ENCODE measurements at places on chromosomes 2 and 18.

GRCh38 chr2:238791354-238791753 lies 56.5 kb upstream of the TWIST2 start:
- no peak for DNase-seq

DNA sequence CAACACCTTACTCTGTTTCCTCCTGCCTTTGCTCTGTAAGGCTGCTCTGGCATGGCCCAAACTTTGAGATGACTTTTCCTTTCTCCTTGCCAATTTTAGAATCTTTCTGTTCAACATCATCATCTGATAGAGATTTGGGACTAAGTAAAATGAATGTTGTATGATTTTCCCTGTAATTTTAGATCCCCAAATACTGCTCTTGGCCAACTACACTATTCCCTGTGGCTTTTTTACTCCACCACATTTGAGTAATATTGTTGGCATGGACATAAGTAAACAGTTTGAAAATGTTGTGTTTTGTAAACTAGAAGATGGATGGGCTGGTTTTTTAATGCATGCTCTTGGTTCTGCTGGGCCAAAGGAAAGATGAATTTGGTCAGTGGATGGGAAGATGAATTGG lies 12.1 kb downstream of the LTBP1 start:
- no peak for DNase-seq

- no peak for DNase-seq
These were observed 22.7 kb downstream of the FARP2 start for GRCh38 chr2:241378816-241379215.

DNA sequence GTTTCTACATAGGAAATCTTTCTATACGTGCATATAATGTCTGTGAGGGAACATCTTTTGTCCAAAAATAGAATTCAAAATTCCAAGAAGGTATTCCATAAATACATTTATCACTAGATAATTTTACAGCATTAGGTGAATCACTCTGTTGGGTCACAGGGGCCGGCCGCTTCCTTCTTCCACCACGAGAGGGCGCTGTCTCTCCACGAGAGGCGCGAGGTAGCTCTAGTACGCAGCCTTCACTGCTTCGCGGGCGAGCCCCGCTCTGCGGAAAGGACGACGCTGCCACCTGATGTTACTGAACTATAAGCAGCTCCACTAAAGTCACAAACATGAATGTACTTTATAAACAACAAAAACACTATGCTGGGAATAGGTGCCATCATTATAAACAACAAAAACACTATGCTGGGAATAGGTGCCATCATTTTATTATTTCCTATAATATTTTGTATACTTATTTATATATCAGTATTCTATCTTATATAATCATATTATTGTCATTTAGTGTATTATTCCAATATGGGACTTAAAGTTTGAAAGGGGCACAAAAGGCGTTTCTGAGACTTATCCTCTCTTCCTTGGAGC lies 69.4 kb upstream of the REV1 start:
- DNase-seq = peak; percentile 79

GRCh38 chr2:36357847-36358659 lies 2.5 kb downstream of the CRIM1 start:
- peak; percentile 35 for DNase-seq

DNA sequence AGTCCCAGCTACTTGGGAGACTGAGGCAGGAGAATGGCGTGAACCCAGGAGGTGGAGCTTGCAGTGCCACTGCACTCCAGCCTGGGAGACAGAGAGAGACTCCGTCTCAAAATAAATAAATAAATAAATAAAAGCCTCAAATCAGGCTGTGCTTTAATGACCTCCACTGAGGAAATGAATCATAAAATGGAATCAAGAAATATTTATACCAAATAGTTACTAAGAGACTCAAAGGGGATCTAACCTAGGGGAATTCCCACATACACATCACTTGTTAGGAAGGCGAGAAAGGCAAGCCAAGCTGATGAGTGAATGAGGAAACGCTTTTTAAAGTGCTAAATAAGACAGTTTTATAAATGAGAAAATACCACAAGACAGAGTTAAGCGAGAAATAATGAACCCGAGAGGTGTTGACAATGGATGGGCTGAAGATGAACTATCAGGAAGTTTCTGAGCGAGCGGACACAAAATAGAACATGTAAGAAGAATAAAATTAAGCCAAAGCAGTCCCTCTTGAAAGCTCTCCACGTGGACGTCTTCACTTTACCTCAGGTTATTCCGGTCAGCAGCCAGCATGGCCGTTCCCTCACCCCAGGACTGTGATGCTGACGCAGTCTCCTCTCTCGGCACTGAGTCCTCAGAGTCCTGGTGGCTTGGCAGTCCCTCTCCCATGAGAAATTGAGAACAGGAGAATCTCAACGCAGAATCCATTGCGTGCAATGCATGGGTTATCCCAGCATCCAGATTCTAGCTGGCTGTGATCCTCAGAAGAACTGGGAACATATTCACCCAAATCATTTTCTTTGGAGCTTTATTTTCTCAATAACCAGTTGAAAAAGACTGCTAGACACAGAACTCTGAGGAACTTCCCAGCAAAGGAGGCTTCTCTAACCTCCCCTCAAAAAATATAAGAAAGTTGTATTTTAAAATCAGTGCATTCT lies 22.3 kb downstream of the PXDN start:
- no peak for DNase-seq

- no peak for DNase-seq
These were observed 51.4 kb downstream of the EMILIN2 start for GRCh38 chr18:2898186-2898640.

GRCh38 chr2:136069773-136070172 lies 48.2 kb downstream of the CXCR4 start:
- DNase-seq = no peak

DNA sequence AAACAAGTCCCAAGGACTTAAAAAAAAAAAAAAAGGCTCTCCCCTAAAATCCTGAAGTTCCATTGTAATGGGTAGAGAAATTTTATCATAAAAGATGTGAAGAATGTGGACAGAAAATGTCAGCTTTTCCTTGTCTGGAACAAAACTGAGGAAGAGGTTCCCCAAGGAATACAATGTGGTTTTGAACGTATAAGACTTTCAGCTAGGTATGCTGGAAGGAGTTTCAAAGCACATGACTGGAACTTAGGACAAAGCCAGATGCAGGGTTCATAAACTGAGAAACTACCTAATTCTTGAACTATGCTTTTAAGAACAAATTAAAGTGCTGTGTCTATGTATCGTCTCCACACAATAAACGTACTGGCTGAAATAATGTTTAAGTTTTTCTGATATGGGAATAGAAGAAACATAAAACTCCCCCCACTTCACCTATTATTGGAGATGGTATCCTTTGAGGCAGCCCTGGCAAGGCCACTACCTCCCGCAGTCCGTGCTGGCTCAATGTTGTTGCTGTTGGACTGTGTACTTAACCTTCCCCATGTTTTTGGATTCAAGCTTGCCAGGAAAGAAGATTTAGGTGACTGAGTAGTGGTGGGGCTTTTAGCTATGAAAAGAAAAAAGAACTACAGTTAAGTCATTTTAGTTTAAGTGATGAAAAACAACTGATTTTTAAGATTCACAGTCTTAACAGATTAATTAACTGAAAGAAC lies 84.2 kb upstream of the DNER start:
- DNase-seq = no peak

- DNase-seq = no peak
These were observed 120.4 kb upstream of the ACKR3 start for GRCh38 chr2:236449167-236449761.

DNA sequence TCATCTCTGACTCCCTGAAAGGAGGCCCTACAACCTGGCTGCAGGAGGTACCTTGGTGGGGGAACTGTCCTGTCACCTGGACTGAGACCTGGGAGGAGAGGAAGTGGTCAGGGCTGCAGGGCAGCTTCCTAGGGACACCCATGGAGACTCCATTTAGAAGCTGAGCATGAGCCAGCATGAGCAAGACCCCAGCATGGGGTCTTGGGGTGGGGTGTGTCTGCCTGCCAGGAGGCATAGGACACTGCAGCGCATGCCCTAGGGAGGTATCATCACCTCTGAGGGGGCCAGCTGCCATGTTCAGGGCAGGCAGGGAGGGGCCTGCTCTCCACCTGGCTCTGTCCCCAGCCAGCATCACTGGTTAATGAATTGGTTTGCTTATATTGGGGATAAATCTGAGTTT lies 249.7 kb downstream of the CELF4 start:
- no peak for DNase-seq

DNA sequence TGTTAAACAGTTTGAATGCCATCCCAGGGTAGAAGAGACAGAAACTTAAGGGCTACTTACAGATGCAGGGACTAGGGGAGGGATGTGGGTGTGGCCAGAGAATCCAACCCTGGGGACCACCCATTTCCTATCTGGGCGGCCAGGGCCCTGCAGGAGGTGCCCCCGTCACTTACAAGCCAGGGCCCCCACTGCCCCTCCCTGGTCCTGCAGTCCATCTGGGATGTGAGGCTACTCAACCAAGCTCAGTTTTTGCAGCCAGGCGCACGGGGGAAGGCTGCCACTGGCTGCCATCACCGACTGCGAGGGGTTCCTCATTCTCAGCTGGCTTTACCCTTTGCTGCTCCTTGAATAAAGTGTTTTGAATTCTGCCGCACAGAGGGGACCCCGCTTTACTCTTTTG lies 42.1 kb downstream of the RRM2 start:
- DNase-seq = no peak

- no peak for DNase-seq
These were observed 152.7 kb downstream of the ADCYAP1 start for GRCh38 chr18:1057367-1057766.

All from GM20000 (cell line).